H54 (cell line): ENCODE measurements at places on chromosomes 13 and 19.
A peak's percentile ranks its signal among the peaks of the same experiment; 100 is the strongest.

DNA sequence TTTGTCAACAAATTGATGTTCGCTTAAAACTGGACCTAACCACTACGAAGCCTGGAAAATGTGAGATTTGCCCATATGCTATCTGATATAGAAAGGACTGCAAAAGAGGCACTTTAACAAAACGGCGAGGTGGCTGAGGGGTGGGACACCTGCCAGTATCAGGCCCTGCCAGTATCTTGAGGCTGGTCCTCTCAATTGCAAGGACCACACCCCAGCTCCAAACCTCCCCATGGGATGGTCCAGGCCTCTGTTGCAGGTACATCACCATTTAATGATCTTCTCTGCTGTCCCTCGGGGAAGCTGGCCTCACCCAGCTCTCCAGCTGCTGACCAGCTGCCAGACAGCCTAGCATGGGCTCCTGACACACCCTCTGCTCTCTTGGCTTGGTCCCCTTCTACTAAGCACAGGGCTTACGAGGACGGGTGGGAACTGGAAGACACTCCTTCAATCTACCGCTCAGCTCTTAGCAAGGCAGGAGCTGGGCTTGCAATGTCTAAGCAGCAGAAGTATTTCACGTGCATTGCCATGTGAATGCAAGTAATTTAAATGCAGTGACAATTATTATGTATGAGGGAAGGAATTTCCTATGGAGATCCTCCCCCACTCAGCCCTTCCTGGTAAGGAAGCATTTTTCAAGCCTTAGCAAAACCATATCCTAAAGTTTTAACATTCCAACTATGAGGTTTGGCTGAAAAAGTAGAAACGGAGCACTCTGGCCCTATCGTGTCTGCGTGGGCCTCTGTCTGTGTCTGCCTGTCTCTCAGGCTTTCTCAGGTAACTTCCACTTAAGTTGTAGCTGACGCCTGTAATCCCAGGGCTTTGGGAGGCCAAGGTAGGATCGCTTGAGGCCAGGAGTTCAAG lies 63.9 kb downstream of the LATS2 start:
- DNase-seq = peak; percentile 30

- no peak for DNase-seq
Measured at GRCh38 chr13:76164290-76164689, 528.2 kb downstream of the LMO7 start.

- peak; percentile 69 for DNase-seq
Measured at GRCh38 chr13:98143157-98143553, 261 bp downstream of the FARP1 start.

DNA sequence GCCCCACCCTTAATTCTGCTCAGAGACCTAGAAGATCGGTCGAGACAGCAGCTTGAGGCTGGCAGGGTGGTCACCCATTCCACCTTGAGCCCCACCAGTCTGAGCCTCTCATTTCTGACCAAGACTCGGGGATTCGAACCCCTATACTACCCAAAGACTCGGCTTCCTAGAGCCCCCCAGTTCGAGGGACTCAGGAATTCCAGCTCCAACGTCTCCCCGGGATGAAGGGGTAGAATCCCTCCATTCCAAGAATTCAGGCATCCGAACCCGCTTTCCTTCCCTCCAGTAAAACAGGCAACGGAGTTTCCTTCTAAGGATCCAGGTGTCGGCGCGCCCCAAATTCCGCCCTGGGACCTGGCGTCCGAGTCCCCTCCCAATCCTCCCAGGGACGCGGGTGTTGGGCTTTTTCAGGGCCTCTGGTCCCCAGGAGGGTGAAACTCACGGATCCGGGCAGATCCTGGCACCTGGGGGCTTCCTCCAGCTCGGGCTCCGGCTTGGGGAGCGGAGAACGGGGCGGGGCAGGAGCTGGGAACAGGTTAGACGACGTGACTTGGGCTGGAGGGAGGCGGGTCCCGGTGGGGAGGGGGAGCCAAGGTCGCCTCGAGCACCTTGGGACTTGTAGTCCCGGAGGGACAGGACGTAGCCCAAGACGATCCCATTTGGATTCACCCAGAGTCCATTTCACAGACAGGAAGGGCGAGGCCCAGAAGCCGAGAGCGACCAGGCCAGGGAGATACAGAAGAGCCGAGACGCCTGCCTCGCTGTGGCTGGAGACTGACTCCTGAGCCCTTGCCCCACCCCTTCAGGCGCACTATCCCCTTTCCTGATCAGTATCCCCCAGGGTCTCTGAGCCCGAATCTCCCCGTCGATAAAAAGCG lies at the start of gene PPP1R13L:
PPP1R13L (minus strand) TSS at position 513 of the 878 bp plus-strand sequence. CDS start 6,751 bp downstream, outside the sequence.
- peak; percentile 79 for DNase-seq

DNA sequence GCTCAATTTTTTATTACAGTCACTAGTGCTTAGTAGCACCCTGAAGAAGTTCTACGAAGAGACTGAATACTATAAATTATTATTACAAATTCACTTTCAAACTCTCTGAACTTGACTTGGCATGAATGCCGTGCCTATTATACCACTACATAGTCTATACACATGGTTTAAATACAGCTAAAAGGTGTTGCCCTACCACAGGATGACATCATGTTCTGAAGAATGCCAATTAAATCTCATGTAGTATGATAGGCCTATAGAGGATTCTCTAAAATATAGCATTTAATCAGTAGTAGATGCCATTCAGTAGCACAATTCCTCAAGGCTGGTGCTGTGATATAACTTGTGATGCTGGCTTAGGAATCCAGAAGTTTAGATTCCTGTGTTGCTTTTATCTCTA lies 16.7 kb upstream of the POSTN start:
- no peak for DNase-seq

DNA sequence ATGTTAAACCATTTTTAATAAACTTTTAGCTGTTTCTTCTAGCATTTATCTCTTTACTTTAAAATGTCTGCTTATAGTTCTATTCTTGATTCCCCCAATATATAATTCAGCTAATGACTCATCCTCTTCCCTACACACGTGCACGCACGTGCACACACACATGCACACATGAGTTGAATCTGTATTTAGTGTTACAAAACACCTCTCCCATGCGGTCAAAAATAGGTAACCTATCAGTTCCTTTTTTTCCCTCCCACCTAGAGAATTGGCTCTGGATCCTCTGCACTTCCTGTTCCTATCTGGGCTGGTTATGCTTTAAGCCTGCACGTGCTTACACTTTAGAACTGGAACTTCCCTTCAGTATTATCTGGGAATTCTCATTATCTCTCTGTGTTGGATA lies 144.1 kb downstream of the PAN3 start:
- no peak for DNase-seq

DNA sequence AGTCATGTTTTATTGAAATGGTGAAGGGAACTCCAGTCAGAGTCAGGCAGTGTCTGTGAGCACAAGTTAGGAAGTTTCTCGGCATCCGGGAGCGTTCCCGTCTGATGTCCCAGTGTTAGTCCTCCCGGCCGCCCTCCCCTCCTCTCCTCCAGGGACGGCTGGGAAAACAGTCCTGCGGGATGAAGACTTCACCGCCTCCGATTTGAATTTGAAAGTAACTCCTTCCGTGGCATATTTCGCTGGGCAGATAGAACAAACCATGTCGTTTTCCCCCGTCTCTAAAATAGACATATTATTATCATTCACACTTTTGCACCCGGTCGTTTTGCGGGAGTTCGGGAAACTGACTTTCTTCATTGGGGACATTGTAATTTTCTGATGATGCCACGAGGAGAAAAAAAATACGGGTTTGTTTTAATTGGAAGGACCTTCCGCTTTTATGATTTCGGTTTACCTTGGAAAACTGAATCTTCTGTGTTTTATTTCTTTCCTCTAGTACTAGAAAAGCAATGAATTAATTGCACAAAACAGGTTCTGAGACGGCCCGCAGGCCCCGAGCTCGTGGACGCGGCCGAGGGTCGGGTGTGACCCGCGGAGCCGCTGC lies 76.6 kb downstream of the ZIC5 start:
- DNase-seq = no peak

DNA sequence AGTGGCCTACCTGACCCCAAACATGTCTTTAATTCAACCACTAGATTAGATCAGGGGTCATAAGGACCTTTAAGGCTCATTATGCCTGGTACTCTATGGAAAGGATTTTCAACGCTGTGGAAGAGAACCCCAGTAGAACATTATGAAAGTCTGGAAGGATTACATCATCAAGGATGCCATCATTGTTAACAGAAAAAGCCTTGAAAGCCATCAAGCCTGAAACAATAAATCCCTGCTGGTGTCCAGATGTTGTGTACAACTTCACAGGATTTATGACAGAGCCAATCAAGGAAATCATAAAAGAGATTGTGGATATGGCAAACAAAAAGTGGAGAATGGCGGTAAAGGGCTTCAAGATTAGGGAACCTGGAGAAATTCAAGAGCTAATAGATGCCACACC lies 59.7 kb downstream of the NAA16 start:
- no peak for DNase-seq

DNA sequence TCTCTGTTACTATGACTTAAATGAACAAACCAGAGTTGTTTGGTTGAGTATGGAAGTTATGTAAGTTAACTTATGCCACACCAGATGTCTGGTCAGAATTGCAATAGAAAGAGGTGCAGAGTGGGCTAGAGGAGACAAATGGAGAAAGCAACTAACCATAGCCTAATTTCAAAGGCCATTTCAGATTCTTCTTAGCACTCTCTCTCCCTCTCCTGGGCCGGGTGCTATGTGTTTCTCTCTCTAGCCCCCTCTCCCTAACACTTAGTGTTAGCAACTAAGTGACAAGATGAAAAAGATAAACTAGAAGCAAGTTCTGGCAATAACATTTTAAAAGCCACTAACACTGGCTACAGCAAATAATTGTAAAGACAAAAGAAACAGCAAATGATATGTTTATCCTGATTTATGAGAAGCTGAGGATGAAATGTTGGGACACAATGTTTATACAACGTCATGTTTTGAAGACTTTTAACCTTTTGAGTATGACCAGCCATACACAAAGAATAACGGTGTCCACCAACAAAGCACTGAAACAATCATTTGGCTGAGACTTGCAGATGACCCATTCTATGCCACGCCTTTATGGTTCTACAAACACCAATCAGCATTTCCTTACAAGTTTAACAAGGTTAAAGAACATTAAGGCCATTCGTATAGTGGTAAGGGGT lies 18.6 kb downstream of the SERPINE3 start:
- DNase-seq = no peak

GRCh38 chr13:80166352-80166751 lies 174.6 kb downstream of the SPRY2 start:
- DNase-seq = no peak

GRCh38 chr19:4639531-4640246 lies 373 bp downstream of the TNFAIP8L1 start:
- no peak for DNase-seq

DNA sequence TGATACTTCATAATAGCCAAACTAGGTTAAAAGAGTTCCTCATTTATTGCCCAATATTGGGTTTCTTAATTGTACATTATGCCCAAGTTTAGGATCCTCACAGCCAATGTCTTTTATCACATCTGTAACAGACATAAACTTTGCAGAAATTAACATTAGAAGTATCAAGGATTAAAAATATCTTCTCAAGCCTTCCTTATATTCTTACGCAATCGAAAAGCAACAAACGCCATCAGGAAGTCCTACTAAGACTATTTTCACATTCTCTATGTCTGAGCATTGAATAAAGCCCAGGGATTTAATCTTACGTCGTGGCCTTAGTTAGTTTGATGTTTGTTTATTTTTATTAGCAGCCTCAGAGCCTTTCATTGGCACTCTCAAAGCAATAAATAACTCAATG lies 1660.4 kb upstream of the MIR17HG start:
- DNase-seq = no peak

DNA sequence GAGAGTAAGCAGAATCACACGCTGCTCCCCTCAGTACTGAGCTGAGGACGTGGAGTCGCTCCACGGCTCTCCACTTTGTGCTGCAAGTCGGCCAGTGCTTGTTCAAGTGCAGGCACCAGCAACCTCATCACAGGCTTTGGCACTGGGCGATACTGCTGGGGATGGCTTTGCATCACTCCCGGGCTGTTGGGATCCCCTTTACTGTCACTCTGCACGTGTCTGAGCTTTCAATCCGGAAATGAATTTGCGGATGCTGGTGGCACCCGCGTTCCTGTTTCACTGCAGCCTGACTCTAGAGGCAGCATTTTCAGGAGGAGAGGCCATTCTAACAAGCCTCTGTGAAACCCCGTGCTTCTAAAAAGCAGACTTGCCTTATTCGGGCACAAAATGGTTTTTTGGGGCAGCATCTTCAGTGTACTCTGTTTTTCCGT lies 19.1 kb downstream of the SMARCA4 start:
- no peak for DNase-seq

DNA sequence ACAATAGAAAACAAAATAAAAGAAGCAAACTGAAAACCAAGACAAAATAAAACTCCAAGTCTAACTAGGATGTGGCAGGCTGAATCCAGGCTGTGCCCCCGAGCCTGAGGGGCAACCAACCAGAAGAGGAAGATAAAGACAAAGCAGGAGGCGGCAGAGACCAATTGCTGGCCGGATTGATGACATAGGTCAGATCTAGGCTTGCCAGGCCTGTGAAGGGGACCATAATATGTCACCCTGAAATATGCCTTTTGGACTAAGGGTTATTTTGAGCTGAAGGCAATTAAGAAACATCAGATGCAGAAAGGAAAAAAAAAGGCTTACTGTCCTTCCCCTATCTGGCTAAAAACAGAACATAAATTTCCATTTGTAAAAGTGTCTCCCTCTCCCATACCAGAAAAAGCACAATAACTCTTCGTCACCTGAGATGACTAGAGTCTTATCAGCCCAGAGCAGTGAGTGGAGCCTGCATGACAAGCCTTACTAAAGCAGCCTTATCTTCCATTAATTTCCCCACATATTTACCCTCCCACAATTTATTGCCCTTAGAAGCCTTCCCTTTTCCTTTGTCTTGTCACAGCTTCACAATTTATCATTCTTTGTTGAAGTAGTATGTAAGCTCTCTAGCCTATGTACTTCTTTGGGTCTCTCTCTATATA lies 22.8 kb downstream of the ATP8A2 start:
- DNase-seq = no peak

GRCh38 chr13:58134012-58134411 lies 502.5 kb downstream of the PCDH17 start:
- no peak for DNase-seq

DNA sequence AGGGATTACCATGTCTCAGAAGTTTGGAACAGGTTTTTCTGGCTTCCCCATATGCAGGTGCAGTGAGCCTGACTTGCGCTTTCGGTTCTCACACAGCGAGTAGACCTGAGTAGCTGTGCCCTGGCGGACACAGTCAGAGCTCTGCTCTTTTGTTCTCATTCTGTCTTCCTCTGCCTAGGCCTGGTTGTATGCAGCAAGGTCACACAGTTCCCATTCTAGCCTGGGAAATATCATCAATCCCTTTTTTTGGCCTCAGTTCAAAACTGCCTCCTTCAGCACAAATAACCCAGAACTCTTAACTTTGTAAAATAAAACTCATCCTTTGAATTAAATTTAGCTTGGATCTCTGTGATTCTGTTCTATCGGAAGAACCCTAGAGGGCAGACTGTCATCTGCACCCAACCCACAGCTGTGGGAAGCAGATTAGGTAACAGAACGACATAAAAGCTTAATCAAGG lies 10.2 kb downstream of the OXGR1 start:
- no peak for DNase-seq

GRCh38 chr13:108326309-108326708 lies 56.8 kb downstream of the TNFSF13B start:
- no peak for DNase-seq

- DNase-seq = no peak
Measured at GRCh38 chr13:26838821-26839220, 78.2 kb upstream of the GPR12 start.
